Stimulated activated CD4-positive, alpha-beta T cell treated with anti-CD3 and anti-CD28 coated beads, TNF-alpha, amount 100 ng/mL, for 4 hours (primary cell): ENCODE measurements at places on chromosomes 12 and 14.

GRCh38 chr12:30952015-30952414, 25.5 kb downstream of the TSPAN11 start:
- no peak for DNase-seq

DNA sequence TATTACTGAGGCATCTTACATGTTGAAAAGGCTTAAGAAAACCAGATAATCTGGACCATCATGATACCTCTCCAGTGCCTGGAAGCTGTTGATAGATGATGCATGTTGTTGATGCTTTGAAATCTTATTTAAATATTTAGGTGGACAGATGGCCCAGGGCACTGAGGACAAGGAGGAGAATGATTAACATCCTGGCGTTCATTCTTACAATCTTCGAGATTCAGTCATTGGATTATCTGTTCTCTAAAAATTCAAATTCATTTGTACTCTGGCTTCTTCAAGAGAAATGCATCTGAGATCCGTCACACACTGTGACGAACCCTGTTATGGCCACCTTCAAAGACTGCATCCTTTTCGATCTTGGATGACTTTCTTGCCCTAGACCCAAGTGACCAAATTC, 121.3 kb upstream of the IGF1 start:
- DNase-seq: no peak

GRCh38 chr12:108629824-108630476, 3.7 kb downstream of the SELPLG start:
- DNase-seq: no peak

- DNase-seq: no peak
Observed at GRCh38 chr12:115609347-115609746, 668.1 kb downstream of the MED13L start.

DNA sequence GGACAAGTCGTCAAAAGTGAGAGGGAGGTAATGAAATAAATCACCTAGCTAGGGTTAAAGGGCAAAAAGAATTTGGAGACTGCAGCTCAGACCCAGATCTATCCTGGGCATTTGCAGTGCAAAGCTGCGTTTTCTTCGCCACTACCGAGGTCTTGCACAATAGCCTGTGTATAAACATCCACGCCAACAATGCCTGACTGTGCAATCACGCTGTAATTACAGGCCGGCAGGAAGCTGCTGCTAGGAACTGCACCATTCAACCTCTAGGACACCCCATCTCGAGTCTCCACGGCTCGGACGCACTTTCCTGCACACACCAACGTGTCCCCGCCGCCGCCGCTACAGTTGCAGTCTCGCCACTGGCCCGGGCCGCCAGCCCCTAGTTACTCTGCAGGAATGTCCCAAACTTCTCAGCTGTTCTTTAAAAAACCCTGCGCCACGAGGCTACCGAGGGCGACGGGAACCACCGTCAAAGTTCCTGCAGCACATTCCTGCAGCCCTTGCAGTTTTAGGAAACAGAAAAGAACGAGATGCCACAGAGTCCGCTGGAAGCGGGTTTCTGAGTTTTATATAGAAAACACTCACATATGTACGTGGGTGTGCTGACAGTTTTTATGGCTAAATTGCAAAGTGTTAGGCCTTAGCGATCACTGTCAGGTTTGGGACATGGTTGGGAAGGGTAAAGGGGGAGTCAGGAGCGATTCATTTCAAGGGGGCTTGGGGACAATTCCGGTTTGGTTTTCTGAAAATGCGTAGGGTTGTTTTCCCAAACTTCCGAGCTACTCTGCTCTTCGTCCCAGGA, 65.6 kb upstream of the PTGR2 start:
- DNase-seq: no peak

DNA sequence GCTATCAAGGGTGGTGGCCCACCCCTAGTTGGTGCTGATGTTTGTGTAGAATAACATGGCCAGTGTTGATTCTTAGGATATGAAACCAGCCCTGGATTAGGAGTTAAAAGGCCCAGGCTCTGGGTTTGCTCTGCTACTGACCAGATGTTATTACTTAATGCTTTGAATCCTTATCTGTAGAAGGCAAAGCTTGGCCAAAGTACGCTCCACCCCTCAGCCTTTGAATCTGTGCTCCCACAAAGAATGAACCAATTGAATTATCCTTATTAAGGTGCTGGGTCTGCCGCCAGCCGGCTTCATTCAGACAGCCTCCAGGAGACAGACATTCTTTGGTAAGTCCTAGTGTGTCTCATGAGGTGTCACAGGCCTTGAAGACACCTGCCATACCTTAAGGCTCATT, 41.8 kb downstream of the AKAP3 start:
- DNase-seq: no peak
